ENCODE measurements at places on chromosomes 4 and X.

GRCh38 chrX:100748108-100748507 lies 16.2 kb upstream of the SYTL4 start:
- peak; percentile 56 for DNase-seq

- peak; percentile 74 for DNase-seq
Observed at GRCh38 chr4:170374770-170375169, 285.0 kb upstream of the AADAT start.

DNA sequence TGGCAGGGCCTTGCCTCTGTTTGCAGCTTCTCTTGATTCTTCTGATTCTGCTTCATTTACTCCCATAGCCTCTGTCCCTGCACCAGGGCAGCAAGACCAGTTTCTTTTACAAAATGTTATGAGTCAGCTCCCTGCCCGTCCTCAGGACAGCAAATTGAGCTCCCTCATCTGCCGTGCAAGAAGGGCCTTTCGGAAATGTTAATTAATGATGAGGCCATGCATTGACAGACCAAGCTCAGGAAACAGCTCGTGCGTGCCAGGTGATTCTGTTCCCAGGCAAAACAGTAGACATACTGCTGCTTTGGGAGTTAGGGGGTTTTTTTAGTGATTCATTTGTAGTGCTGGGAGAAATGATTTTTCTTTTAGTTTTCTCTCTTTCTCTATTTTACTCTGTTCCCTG lies 231.7 kb downstream of the FBXW7 start:
- peak; percentile 80 for DNase-seq

GRCh38 chrX:7059859-7060258 lies 87.7 kb upstream of the STS start:
- no peak for DNase-seq

DNA sequence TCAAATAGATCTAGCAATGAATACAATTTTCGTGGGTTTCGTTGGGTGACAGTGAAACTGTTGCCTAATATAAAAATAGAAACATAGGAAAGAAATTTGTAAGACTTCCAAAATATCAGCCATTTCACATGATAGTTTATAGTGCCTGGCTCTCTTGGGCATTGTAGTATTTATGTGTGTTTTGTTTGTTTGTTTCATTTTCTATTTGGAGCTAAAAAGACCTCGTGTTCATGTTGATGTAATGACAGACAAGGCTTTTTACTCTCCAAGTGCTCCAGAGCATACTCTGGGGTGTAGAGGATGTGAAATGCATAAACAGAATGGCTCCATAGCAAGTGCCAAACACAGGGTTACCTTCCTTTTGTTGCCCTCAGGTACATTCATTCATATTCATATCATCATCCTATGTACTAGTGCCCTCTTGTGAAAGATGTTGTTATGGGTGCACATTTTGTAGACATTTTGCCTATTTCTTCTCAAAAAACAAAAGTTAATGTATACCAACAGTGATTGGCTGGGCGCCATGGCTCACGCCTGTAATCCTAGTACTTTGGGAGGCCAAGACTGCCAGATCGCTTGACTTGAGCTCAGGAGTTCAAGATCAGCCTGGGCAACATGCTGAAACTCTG lies 100.7 kb upstream of the AMOT start:
- no peak for DNase-seq

DNA sequence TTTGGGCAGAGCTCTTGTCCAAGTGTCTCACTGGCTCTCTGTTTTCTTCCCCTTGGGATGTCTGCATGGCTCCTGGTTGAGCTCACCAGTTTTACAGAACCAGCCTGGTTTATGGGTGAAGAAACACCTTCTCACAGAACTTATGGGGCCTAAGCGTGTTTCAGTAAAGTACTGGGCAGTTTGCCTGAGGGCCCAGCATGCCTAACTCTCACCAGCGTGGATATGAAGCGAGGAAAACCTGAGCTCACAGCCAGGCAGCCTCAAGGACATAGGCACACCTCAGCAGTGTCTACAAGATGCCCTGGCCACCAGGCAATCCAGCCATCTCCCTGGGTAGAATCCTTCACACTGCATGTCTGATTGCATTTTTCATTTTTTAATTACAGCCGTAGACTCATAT lies 9.2 kb downstream of the NHSL2 start:
- no peak for DNase-seq

DNA sequence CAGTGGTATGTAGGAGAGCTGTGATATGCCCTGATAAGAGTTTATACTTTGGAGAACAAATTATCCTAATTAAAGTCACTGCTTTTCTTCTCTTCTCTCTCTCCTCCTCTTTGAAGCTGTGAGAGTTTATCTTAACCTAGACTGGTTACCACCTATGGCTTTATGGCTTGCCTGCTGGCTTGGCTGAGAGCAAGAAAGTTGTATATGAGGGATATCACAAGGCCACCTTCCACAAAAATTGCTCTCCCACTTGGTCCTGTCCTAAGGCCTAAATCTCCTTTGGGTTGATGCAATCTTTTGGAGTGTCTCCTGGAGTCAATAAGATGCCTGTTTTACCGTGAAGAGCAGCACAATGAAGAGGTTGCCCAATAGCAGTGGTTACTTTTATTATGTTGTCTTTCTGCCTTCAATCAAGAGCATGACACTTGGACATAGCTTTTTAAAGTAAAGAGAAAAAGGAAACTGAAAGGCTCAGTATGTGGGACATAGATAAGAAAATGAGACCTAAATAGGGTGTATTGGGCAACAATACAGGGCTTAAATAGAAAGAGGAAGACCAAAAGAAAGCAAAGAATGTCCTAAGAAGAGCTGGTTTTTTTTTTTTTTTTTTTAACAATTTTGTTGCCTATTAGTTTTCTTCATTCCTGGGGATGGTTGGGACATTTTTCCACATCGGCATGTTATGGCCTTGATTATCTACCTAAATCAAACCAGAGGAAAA lies 9.2 kb downstream of the GUCY1A1 start:
- peak; percentile 60 for DNase-seq

GRCh38 chrX:154023276-154024000 lies 3.7 kb upstream of the IRAK1 start:
- DNase-seq: no peak

DNA sequence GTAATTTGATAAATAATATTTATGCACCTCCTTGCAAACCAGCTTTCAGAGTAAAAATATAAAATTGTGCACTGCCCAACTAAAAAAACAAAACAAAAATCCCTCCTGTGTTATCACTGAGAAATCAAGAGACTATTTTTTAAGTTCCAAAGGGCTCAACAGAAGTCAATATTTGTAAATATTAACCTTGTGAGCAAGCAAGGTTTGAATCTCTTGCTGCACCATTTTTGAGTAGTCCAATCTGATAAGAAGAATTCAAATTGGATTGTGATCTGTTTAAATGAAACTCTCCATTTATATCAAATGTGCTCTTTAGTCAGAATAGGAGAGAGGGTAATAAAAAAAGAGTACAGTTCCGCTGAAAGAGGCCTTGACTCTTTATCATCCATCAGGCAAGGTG lies 520.2 kb downstream of the RAB28 start:
- DNase-seq: no peak

GRCh38 chrX:140342410-140342809 lies 162.5 kb downstream of the SOX3 start:
- DNase-seq: no peak

- DNase-seq: no peak
Observed at GRCh38 chr4:172543249-172543648, 625.4 kb upstream of the GALNT7 start.

GRCh38 chr4:42656944-42657792 lies at the start of gene ATP8A1:
ATP8A1 (minus strand) TSS chr4:42657105; CDS start chr4:42656873, 232 bp downstream.
- peak; percentile 97 for DNase-seq

DNA sequence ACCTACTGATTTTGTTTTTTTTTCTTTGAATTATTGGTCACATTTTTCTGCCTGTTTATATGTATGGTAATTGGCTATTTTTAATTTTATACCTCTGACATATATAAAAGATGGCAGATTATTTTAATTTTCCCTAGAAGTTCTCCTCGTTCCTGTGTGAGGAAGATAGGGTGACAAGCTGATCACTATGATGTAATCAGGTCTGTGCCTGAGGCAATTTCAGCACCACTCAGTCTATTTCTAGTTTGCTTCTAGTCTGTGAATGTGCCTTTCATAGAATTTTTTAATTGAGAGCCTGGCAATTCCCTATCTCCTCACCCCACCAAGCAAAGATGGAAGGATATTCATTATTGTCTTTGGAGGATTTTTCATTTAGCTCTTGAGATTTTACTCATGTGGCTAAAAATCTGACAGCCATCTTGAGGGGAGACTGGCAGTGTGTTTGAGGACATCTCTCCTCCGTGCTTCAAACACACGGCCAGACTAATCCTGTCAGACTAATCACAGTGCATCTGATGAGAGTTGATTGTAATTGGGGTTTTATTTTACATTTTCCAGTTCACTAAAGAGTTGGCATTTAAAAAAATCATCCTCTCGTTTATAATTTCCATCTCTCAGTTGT lies 500.3 kb downstream of the TRIML1 start:
- DNase-seq: no peak

GRCh38 chr4:236028-236427 lies 69.2 kb downstream of the ZNF732 start:
- no peak for DNase-seq

- no peak for DNase-seq
Observed at GRCh38 chr4:86302830-86303229, 57.0 kb downstream of the MAPK10 start.

DNA sequence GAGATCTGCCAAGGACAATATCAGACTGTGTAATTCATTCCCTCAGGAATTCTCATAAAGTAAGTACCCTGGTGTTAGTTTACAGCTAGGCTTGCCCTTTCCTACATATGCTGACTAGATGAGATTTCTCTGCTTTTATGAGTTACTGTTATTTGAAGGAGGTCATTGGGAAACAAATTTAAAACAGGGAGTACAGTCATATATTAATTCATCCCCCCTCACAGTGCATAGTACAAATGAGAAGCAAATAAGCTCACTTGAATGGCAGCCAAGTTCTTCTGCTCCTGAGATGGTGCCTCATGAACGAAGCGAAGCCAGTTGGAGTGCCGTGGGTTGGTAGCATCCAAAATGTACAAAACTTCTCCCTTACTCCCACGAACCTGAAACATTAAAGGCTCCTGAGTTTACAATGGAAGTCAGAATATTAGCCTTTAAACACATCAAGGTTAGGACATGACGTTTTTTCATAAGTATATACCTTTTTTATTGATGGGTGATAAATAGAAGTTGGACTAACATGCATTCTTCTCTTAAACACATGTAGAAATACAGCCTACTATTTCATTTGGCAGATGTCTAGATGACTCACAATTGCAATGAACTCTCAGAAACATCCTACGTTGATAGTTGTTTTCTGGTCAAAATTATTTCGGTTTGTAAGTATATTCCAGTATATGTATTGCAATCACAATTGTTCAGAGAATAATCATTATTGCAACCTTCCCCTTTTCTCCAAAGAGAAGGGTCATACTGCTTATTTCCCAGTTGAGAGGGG lies 69.2 kb downstream of the PRDM5 start:
- DNase-seq: no peak

DNA sequence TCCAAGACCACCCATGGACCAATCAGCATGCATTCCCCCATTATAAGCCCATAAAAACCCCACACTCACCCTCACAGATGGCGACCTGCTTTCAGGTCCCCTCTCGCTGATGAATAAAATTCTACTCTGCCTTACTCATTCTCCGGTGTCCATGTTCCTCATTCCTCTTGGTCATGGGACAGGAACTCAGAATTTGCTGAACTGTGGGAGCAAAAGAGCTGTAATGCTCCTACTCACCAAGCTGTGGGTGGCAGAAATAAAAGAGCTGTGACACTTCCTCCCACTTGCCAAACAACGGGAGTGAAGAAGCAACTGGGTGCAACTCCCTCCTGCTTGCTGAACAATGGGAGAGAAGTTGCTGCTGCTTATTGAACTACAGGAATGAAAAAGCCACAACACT lies 168.5 kb upstream of the PCDH18 start:
- no peak for DNase-seq

DNA sequence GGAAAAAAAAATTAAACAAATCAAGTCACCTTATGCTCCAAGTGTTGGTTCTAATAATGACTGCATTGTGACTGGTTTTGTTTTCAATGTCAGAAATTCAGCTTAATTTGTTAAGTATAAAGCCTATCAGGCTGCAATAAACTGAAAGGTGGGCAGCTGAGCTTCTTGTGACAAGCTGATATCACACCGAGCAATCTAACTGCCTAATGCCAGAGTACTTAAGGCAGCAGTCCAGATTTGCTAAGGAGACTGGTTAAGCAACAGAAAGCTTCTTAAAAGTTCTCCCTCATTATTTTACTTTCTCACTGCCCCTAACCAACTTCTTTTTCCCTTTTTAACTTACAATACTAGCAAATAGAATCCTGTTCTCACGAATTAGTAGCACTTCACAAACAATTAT lies 201.0 kb downstream of the MAB21L2 start:
- no peak for DNase-seq

DNA sequence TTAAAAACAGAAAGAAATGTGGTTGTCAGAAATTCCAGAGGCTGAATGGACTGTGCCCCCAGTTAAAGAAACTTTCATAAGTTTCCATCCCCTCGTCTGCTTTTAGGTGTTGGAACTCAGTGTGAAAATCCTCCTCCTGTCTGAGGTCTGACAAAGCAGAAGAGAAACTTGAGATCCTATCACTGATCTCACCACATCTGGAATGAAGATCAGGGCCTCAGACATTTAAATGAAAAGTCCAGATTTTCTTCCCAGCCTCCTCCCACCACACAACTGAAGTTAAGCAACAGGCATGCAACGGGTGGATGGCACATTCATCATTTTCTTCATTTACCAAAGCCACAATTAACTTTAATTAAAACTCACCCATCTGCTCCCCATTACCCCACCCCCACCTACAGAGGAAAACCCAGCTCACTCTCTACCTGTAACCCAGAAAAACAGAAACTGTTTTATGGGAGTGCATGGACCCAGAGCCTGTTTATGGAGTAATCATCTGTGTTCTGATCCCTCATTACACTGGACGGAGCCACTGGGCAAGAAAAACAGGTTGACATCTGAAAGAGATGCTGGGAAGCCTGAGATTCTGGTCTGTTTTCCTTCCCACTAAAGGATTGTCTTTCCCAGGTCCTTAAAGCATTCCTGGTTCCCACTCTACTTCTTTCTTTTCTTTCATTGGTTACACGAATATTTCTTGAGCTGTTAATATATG lies 58.1 kb upstream of the HOPX start:
- peak; percentile 63 for DNase-seq

- no peak for DNase-seq
Observed at GRCh38 chr4:182451441-182451840, 208.2 kb downstream of the TENM3 start.

GRCh38 chr4:34861666-34862065 lies 1382.6 kb downstream of the ARAP2 start:
- DNase-seq: no peak

Data from islet precursor cell (in vitro differentiated cells).